ENCODE measurements at places on chromosomes 3 and 15. TPM values are rescaled to one million over a fixed set of nuclear protein-coding genes. Genes with fewer than 3 reads are reported as not detected.

Gene NAA80
- 8.7 TPM for total RNA-seq

Gene UBR1
- 30.6 TPM for total RNA-seq

Gene TRPM1
- total RNA-seq, result not detected

Gene OCA2
- total RNA-seq, result 14.8 TPM

Gene COL7A1
- 16.4 TPM for total RNA-seq

Gene GP5
- not detected for total RNA-seq

Gene AAGAB
- 26.0 TPM for total RNA-seq

Gene SMCO1
- total RNA-seq, result not detected

Gene MUC4
- total RNA-seq, result not detected

Gene MKRN2OS
- total RNA-seq, result not detected

Gene CLASP2
- 126 TPM for total RNA-seq

GRCh38 chr15:96064351-96064756, 266.1 kb upstream of the NR2F2 start:
- H3K4me3 ChIP-seq, result no peak overlapping the region
- no peak for DNase-seq
- H3K36me3 ChIP-seq, result no peaks in the 10 kb centered on the region

- peaks cover 34% of the 10 kb centered on the region for H3K4me1 ChIP-seq
- no peak overlapping the region for H3K4me3 ChIP-seq
- no peak for DNase-seq
- H3K27ac ChIP-seq, result no peak overlapping the region
- no peaks in the 10 kb centered on the region for H3K36me3 ChIP-seq
- no peaks in the 10 kb centered on the region for H3K27me3 ChIP-seq
Measured at GRCh38 chr3:99666201-99666600, 27.8 kb downstream of the COL8A1 start.

DNA sequence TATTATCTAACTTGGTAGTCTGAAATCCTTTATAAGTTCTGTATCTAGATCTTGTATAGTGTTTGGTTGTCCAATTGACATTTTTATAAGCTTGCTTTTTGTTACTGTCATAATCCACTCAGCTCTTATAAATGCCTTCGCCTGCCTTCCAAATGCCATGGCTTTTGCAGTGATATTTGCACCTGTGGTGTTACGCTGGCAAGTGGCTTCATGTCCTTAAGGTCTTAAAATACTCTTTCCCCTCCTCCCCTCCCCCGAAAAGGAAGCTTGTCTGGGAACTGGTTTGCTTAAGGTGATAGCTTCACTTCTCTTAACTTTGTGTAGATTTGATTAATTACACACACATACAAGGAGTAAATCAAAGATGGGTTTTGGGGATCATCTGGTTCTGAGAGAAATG, 62.0 kb downstream of the ABHD2 start:
- H3K4me1 ChIP-seq, result no peaks in the 10 kb centered on the region
- no peak overlapping the region for H3K4me3 ChIP-seq
- DNase-seq, result no peak
- peaks cover 23% of the 10 kb centered on the region for H3K36me3 ChIP-seq

DNA sequence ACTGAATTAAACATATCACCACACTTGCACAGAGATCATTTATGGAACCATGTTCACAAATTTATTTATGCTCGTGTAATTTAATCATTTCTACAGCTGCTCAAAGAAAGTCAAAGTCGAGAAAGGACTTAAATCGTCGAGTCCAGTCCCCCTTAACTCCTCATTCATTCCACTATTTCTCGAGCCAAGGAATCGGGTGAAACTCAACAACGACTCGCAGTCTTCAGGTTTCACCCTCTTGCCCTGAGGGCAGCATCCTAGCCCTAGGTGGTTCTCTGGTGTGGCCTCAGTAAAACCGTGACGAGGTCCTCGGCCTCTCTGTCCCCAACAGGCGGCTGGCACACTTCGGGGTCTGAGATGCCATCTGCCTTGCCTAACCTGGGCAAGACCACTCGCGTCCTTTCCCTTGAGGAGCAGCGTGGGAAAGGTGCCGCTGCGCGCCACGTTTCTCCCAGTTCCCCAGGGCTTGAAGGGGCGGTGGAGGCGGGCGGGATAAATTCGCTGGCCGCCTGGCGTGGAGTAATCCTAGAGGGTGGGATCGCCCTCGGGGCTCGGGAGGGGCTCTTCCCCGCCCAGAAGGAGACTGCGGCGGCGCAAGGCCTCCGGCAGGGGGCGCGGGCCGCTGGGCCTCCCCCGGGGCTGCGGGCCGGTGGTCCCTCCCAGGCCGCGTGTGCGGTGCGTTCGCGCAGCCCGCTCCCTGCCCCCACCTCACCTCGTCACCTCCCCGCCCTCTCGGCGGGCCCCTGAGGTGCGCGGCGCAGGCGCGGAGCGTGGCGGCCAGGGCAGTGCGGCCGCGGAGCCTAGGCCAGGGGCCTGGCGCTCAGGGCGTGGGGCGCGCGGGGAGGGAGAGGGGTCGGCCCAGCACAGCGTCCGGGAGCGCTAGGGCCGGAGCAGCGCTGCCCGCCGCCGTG, at the start of gene ZNF639:
ZNF639 (plus strand) TSS at position 746 of the 911 bp plus-strand sequence. CDS start 5,263 bp downstream, outside the sequence.
- H3K4me1 ChIP-seq, result peaks cover 17% of the 10 kb centered on the region
- DNase-seq, result peak; percentile 32
- H3K27me3 ChIP-seq, result no peaks in the 10 kb centered on the region
- peak within 1 kb of the TSS; percentile 79 for H3K4me3 ChIP-seq

DNA sequence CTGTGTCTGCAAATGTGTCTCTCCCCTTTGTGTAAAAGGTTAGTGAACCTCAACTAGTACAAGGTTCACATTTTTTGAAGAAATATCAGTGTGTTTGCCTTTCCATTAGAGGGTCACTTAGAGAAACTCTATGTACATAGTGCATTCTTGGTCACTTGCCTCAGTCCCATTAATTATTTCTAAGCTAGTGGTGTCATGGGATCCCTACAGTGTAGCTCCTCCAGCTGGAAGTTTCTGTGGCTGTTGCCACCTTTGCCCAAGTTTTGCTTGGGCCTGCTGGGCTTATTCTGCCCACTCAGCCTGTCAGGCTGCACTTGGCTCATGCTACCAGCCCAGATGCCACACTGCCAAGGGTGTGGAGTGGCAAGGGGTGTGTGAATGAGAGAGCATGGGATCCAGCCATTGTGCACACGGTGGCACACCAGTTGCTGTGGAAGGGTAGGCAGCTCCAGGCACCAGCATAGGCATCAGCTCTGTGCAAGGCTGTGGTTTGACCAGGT, 161.7 kb downstream of the ARPP21 start:
- no peaks in the 10 kb centered on the region for H3K27me3 ChIP-seq
- no peaks in the 10 kb centered on the region for H3K4me1 ChIP-seq
- DNase-seq, result no peak

GRCh38 chr3:37713818-37714204, 147.9 kb upstream of the CTDSPL start:
- no peak for DNase-seq
- H3K4me1 ChIP-seq, result peaks cover 23% of the 10 kb centered on the region
- H3K4me3 ChIP-seq, result peak overlapping the region; percentile 42
- no peaks in the 10 kb centered on the region for H3K27me3 ChIP-seq
- H3K27ac ChIP-seq, result peak overlapping the region; percentile 84
- H3K36me3 ChIP-seq, result peaks cover 9% of the 10 kb centered on the region

DNA sequence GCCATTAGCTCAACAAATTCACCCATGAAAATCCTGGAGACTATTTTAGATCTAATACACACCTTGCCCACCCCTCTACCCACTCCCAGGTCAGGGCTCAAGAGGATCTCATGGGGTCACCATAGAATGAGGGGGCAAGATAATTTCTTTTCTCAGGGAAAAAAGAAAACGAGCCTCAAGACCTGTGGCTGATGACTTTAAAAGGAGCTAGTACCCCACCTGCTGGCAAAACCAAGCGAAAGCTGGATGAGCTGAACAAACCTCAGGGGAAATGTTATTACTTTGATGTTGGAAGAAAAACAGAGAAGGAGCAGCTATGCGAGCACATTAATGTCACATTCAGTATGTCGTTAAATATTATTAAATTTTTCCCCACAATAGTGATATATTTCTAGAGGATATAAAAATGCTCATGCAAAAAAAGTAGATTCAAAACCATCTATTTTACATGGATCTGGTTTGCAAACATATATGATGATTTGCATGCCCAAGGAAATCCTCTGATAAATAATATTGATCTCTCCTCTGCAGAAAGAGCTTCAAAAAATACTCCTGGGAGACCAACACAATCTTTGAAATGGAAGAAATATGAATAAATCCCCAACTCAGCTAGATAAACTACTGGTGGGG, 37.7 kb downstream of the PLD1 start:
- H3K27ac ChIP-seq, result no peak overlapping the region
- no peak for DNase-seq
- H3K36me3 ChIP-seq, result no peaks in the 10 kb centered on the region

- H3K36me3 ChIP-seq, result no peaks in the 10 kb centered on the region
- H3K4me3 ChIP-seq, result no peak overlapping the region
- H3K4me1 ChIP-seq, result no peaks in the 10 kb centered on the region
- H3K27ac ChIP-seq, result no peak overlapping the region
- no peak for DNase-seq
Measured at GRCh38 chr3:113268311-113268710, 57.0 kb downstream of the BOC start.

- H3K27me3 ChIP-seq, result no peaks in the 10 kb centered on the region
- peaks cover 30% of the 10 kb centered on the region for H3K4me1 ChIP-seq
- DNase-seq, result peak; percentile 17
Measured at GRCh38 chr15:78265752-78266224, 1.4 kb downstream of the DNAJA4 start.

GRCh38 chr3:32177702-32178198, 60.7 kb upstream of the CMTM8 start:
- no peaks in the 10 kb centered on the region for H3K4me1 ChIP-seq
- H3K27ac ChIP-seq, result no peak overlapping the region
- H3K36me3 ChIP-seq, result no peaks in the 10 kb centered on the region
- no peak overlapping the region for H3K4me3 ChIP-seq

DNA sequence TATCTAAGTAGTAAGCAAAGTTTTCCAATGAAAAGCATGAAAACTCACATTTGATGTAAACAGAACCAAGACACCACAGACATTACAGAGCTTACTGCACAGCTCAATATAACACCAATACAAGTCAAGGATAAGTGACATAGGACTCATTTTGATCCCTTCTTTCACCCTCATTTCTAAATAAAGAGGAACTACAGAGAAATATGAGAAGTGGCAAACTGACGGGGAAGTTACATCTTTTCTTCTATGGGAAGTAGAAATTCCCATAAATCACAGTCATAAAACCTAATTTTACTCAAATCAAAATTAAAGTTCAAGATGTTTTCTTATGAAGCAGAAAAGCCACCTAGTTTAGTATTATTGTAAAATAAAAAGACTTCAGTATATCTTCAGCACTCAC, 3.8 kb downstream of the ATG3 start:
- no peaks in the 10 kb centered on the region for H3K27me3 ChIP-seq
- peaks cover 4% of the 10 kb centered on the region for H3K36me3 ChIP-seq

- H3K27ac ChIP-seq, result no peak overlapping the region
- no peaks in the 10 kb centered on the region for H3K36me3 ChIP-seq
- no peak for DNase-seq
Measured at GRCh38 chr3:65524584-65524983, 514.1 kb downstream of the MAGI1 start.

- no peaks in the 10 kb centered on the region for H3K4me1 ChIP-seq
- H3K27me3 ChIP-seq, result no peaks in the 10 kb centered on the region
- DNase-seq, result no peak
- H3K36me3 ChIP-seq, result peaks cover 41% of the 10 kb centered on the region
Measured at GRCh38 chr3:4695846-4696245, 202.7 kb downstream of the ITPR1 start.

DNA sequence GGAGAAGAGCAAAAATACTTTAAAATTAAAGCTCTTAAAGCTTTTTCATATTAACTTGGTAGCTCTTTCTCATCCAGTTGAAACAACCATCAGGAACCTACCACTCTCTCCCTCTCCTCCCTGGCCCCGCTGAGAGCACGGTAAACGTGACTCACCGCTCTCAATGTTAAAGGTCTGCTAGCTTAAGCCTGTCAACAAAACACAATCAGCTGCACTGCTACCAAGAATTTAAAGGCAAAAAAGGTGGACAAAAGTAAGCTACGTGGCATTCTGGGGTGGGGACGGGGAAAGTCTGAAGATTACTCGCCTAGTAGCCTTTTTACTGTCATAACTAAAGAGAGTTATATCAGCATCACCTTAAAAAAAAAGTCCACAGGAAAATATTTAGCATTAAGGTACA, 8.4 kb upstream of the GP5 start:
- no peak for DNase-seq
- peaks cover 5% of the 10 kb centered on the region for H3K36me3 ChIP-seq
- no peaks in the 10 kb centered on the region for H3K27me3 ChIP-seq
- no peaks in the 10 kb centered on the region for H3K4me1 ChIP-seq
- no peak overlapping the region for H3K4me3 ChIP-seq

DNA sequence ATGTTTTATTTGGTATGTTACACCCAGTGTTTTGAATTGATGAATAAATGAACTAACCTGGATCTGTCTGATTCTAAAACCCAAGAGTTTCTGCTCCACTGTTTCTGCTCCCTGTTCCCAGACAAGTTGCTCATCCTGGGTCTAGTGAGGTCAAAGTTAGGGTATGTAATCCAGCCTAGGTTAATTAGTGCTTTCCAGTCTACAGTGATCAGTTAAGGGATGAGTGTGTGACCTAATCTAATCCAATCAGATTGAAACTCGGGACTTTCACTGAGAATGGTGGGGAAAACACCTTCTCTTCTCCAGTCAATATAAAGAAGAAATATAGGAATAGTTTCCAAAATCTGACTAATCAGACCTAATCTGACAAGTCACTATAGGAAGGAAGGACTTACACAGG, 27.8 kb upstream of the RHCG start:
- no peak for DNase-seq
- H3K27me3 ChIP-seq, result no peaks in the 10 kb centered on the region
- H3K27ac ChIP-seq, result no peak overlapping the region
- H3K4me1 ChIP-seq, result no peaks in the 10 kb centered on the region
- no peak overlapping the region for H3K4me3 ChIP-seq

- no peak overlapping the region for H3K27ac ChIP-seq
- H3K36me3 ChIP-seq, result no peaks in the 10 kb centered on the region
- H3K27me3 ChIP-seq, result no peaks in the 10 kb centered on the region
- DNase-seq, result no peak
Measured at GRCh38 chr3:104388619-104389018, 978.1 kb upstream of the ALCAM start.

DNA sequence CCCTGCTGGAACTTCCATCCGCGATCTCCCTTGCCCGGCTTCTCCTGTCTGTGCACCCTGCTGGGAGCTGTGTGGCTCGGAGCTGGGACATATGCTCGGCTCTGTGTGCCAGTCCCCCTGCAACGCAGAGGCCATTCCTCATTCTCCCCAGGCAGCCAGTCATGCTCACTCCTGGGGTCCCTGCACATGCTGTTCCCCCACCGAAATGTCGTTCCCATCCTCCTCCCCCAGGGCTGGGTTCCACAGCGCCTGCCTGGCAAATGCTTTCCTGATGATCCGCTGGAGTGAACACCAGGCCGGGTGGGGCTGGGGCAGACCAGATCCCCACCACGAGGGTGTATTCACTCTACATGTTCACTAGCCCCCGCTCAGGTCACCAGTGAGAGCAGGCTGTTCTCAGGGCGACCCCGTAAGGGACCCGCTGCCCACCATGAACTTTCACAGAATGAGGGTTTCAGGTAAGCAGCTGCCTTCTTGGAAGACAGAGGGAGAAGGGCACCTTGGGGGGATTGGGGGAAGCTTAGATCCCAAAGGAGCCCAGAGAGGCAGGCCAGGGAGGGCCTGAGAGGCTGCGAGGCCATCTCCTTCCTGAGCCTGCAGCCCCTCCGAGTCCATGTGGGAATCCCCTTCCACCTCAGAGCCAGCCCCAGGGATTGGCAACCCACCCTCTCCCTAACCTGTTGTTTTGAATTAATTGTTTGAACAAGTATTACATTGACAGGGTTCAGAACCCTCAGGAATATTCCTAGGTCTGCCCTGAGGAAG, 88.7 kb upstream of the IQSEC1 start:
- no peak for DNase-seq
- H3K4me1 ChIP-seq, result no peaks in the 10 kb centered on the region
- no peak overlapping the region for H3K27ac ChIP-seq
- no peaks in the 10 kb centered on the region for H3K27me3 ChIP-seq
- no peaks in the 10 kb centered on the region for H3K36me3 ChIP-seq

Measured in thoracic aorta (tissue), 2 donors.